Stimulated activated CD8-positive, alpha-beta memory T cell treated with anti-CD3 and anti-CD28 coated beads, Interleukin-4, amount 100 ng/mL, for 1 hour (primary cell): ENCODE measurements at places on chromosomes 2 and 18.

GRCh38 chr18:44638034-44638540 lies 42.6 kb upstream of the SETBP1 start:
- no peak for DNase-seq

- DNase-seq, result peak; percentile 47
These were observed 4.9 kb downstream of the ZAP70 start for GRCh38 chr2:97718051-97718882.

DNA sequence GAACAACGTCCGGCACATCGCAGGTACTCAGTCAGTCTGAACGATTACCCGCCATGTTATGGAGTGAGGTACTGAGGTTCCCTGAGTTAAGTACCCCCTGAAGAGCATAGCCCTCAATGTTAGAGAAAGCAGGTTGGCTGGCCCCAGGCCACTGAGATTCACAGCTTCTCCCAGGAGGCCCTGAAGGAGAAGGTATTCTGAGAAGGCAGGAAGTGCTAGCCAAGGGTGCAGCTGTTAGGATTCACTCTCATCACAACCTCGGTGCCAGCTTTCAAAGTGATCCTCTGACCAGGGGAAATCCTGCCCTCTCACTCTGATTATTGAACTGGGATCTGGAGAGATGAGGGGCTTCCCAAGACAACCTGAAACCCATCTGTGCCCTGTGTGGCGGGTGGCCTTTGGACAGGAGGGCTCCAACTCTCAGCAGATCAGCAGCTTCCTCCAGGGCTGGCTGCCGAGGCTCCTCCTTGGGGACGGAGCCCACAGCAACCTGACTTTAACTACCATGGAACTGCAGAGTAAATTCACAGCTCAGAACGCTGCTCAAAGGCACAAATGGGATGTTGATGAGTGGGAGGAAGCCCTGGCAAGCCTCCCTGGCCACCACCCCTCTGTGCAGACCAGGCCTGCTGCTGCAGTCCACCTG lies 7.8 kb downstream of the EHD3 start:
- no peak for DNase-seq

DNA sequence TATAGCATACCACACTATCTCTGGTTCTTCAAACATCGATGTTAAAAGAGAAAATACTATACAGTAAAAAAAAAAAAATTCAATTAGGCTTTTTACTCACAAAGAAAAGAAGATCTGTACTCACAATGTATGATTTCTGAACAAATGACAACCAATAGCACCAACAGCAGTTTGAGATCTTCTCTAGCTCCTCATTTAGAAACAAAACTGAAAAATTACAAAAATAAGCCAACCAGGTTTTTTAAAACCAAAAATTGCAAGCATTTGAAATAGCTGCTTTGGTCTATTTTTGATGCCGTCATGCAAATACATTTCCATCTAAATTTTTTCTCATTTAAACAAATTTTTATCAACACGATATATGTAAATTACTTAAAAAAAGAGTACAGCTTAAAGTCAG lies 34.3 kb upstream of the RALBP1 start:
- DNase-seq, result no peak

GRCh38 chr2:101387151-101387834 lies at the start of gene CREG2:
TSS of gene CREG2 (minus strand) at chr2:101387503. CDS start at chr2:101387457, 46 bp downstream.
- peak; percentile 4 for DNase-seq

GRCh38 chr2:136301006-136301405 lies 183.1 kb upstream of the CXCR4 start:
- no peak for DNase-seq

- DNase-seq, result no peak
These were observed 14.5 kb downstream of the SLC40A1 start for GRCh38 chr2:189566046-189566445.
